Glomerular endothelial cell (primary cell): ENCODE measurements at places on chromosomes 4 and X. TPM values are rescaled to one million over a fixed set of nuclear protein-coding genes. Genes with fewer than 3 reads are reported as not detected.

Gene FHDC1
- total RNA-seq: 0.24 and 0.88 TPM in 2 replicates

Gene PTCHD1
- total RNA-seq: 0.12 and 0.19 TPM in 2 replicates

Gene P2RY8
- total RNA-seq: 0.05 and 0.23 TPM in 2 replicates

Gene FAM9C
- not detected in 2 replicates for total RNA-seq
